ENCODE measurements at places on chromosomes 3 and 15.

DNA sequence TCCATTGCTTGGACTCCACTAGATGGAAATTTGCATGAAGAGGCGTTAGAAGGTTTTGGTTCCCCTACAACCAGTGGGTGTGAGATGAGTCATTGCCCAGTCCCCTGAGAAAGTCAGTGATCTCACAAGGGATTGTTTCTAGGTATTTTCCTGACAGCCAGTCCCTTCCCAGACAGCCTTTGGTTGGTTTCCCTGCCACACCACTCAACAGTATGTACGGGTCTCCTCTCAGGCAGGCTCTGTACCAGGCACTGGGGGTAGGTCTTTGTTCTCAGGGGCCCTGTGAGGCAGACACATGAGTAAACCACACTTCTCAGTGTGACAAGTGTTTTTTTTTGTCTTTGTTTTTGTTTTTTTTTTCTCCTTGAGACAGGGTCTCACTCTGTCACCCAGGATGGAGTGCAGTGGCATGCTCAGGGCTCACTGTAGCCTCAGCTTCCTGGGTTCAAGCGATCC, 4.0 kb downstream of the LAMP3 start:
- peak; percentile 68 for DNase-seq

- DNase-seq, result no peak
These were observed 94.2 kb downstream of the LIPC start for GRCh38 chr15:58525991-58526421.

- DNase-seq, result no peak
These were observed 26.8 kb upstream of the TKT start for GRCh38 chr3:53282581-53282980.

- DNase-seq, result no peak
These were observed 54.7 kb upstream of the CD47 start for GRCh38 chr3:108145578-108145977.

- DNase-seq, result no peak
These were observed 28.3 kb upstream of the PPP4R2 start for GRCh38 chr3:72968266-72968664.

GRCh38 chr15:28948036-28948435, 62.3 kb downstream of the APBA2 start:
- no peak for DNase-seq

DNA sequence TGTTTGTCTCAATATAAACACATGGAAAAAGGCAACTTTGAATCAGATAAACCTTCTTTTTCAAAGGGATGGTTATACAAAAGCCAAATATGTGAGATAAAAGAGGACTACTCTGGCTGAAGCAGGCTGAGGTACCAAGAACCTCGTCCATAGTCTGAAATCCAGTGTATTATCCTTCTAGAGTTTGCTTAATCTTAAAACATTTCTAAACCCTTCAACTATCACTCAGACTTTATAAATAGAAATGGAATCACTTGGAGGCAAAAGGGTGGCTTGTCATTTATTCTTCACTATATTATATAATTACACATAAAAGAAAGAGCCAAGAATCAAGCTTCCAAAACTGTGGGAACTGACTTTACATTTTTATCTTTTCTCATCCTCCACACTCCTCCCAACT, 303.6 kb downstream of the PLCL2 start:
- DNase-seq, result no peak
